Activated T-helper 17 cell treated with anti-CD3 and anti-CD28 coated beads, Interleukin-2, amount 50 U/mL, for 72 hours (primary cell): ENCODE measurements at places on chromosomes 11 and 22. TPM values are rescaled to one million over a fixed set of nuclear protein-coding genes. Genes with fewer than 3 reads are reported as not detected.

GRCh38 chr22:44730022-44730393 is 22.4 kb upstream of the ARHGAP8 start:
- ATAC-seq: no peak

DNA sequence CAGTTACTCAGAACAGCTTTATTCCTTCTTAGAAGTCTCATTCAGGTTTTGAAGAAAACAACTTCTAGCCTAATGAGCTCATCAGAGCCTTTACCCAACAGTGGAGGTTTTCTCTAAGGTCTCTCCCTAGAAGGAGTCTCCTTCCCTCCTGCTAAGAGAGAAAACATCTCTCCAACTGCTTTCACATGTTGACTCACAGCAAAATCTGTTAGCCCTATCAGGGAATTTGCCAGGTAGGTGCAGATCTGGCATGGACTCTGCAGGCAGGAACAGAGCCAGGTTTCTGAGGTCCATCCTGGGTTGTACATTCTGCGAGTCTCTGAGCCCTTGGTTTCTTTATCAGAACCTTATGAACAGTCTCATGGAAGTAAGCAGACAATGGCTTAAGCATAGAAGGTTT is 214.4 kb downstream of the HIPK3 start:
- ATAC-seq: no peak

DNA sequence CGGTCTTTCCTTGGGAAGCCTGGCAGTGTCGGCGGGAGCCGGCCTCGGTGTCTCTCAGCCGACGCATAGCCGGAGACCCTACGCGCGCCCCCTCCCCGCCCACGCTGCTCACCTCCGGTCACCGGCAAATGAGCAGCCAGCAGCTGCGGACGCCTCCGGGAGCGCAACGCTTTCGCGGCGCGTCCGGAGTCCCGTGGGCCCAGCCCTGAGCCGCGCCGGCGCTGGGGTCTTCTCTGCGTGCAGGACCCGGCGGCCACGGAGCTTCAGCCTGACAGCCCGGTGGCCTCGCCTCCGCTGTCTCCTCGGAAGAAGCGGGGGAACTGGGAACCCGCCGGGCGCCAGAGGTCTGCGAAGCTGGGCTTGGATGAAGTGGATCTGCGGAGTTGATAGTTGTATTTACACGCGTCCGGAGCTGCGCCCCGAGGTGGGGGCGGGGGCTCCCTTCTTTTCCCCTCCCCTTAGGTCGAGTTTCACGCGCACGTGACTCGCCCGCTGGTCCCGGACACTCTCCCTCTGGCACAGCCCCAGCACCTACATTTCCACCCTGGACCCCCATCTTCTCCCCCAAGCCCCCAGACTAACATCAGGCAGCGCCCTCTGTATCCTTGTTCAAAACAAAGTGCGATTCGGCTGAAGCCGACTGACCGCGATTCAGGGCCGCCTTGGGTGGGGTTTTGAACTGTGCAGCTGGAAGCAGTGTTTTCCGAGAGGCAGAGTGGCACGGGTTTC is at the start of gene SLC43A1:
Gene SLC43A1, minus strand, starts transcription at position 371 of the 729 bp plus-strand sequence. CDS start 1,591 bp downstream, outside the sequence.
- ATAC-seq: peak; percentile 67

Gene PHOX2A
- not detected for total RNA-seq

GRCh38 chr11:10493041-10493663 is 38.1 kb downstream of the AMPD3 start:
- ATAC-seq: no peak

- no peak for ATAC-seq
These were observed 1.7 kb downstream of the CTSD start for GRCh38 chr11:1761857-1762536.

Gene ZP1
- 0.16 TPM for total RNA-seq
